ENCODE measurements at places on chromosomes 11 and 22.

DNA sequence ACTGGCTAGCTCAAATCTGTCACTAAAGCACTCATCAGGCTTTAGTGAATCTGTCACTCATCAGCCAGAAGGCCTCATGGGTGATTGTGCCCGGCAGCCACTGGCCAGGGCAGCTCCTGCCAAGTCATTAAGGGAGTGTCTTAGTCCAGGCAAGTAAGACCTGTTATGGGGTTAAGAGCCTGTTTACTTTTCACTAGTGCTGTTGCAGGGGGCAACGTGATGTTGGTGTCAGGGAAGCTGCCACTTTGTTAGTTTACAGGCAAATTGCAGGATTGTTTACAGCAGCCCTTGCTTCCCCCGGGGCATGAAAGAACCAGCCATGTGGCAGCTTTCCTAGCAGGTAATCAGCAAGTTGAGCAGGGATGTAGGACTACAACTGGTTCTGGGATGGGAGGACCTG lies 155.6 kb upstream of the NCAM1 start:
- no peak for DNase-seq

- no peak for DNase-seq
Observed at GRCh38 chr11:78417175-78417887, at the start of gene GAB2. Gene GAB2 (minus strand): TSS chr11:78417820. CDS start chr11:78417720, 100 bp downstream.

DNA sequence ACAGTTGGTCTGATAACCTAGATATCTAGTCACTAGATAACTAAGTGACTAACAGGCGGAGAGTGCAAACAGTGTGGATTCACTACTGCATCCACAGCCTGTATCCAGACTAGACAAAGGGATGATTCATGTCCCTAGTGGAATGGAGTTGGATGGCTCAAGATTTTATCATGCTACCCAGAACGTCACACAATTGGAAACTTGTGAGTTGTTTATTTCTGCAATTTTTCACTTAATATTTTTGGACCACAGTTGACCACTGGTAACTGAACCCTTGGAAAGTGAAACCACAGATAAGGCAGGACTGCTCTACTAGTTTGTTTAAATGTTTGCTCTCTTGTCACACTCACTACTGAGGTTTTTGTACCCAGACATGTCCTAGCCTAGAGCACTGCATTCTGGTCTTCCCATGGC lies 76.0 kb downstream of the UBASH3B start:
- no peak for DNase-seq

DNA sequence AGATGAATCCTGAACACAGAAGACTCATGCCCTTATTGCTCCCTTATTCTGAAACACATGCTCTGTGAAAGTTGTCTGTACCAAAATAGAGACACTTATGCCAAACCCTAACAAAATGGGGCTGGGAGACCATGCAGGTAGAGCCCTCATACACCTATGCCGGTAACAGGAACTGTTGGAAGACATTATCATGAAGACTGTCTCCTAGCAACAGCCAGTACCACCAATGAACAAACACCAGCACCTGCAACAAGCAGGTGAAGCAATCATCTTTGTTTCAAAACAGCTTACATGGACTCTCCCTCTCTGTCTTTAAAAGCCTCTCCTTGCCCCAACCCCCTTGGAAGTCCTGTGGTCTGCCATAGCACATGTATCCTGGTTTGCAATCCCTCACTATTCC lies 17.2 kb downstream of the SLC5A4 start:
- no peak for DNase-seq

DNA sequence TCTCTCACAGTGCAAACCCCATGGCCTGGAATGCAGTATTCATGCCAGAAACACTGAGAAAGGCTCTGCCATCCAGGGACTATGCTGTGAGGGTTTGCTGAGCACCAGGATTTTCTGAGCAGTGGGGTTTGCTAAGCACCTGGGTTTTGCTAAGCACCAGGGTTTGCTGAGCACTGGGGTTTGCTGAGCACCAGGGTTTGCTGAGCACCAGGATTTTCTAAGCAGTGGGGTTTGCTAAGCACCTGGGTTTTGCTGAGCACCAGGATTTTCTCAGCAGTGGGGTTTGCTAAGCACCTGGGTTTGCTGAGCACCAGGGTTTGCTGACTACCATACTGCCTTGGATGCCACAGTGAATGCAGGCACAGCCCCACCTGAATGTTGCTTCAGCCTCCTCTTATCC lies 48.3 kb upstream of the SMIM38 start:
- DNase-seq: no peak

- no peak for DNase-seq
Observed at GRCh38 chr11:103894673-103895072, 141.8 kb upstream of the DDI1 start.

- DNase-seq: no peak
Observed at GRCh38 chr22:39898997-39899396, 1.9 kb upstream of the GRAP2 start.

DNA sequence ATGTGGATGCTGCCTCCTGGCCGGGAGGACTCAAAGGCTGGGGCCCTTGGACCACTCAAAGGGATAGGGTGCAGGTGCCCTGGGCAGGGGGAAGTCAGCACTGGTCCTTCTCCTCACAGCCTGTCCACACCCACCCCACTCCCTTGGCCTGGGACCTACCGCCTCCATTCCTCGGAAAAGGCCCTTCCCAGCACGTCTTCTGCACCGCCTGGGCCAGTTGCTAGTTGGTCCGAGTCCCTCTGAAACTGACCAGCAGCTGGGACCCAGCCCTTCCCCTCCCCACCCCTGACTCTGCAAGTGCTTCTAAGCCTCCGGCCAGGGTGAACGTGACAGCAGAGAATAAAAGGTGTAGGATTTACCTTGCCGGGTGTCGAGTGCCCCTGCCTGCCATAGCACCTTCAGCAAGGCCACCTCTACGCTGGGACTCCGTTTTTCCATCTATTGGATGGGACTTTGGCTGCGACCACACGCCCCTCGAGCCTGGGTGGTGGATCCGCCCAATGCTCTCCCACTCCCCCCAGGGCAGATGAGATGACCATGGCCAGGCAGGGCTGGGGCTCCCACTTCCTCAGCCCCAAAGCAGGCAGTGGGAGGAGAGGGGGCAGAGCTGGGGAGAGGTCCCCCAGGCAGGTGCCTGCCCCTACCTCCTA lies 37.3 kb downstream of the OSBPL5 start:
- no peak for DNase-seq

DNA sequence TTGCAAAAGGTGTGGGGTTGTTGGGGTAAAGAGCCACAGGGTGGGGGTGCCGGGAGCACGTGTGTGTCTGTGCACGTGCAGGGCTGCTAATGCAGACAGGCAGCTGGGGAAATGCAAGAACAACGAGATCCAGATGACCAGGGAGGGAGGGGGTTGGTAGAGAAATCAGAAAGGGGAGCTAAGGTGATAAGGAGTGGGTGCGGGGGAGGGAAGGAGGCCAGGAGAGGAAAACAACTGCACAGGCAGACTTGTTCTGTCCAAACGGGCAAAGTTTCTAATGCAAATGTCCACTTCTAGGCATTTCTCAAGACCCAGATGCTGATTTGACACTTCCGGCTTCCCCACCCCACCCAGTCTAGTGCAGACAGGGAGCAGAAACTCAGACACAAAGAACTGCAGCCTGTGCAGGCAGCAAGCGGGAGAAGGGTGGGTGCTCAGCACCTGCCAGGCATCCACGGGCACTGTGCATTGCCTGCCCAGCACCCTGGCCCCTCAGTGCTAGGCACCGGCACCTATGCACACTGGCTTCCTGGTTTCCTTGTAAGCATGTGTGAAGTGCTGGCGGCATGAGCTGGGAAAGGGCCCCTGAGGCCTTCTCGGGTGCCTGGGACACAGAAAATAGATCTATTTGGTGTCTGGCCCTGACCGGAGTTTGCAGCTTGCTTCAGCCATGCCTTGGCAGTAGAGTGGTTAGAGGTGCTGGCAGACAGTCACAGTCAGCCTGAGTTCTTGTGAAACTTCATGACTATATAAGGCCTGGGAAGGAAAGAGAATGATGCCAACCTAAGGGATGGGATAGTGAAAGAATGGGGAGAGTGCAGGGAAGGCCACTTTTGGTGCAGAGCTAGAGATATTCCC lies 220.1 kb upstream of the SORL1-AS1 start:
- no peak for DNase-seq
